ENCODE measurements at places on chromosomes 3 and 15.

DNA sequence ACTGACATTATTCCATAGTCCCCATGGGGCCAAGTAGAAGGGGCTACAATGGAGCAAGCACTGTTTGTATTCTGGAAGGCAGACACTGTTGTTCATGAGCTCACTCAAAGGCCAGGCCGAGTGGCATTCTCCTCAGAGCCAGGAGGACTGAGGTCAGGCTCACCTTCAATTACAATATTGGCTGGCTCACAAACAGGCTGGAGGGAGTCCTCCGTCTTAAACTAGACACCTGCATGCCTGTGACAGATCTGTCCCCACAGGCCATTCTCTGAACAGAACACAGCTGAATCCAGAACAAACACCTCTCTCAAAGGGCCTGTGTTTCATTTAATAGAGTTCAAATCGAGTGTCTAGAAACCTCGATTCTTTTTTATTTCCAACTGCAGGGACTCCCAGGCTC, 347.4 kb upstream of the PPP2R3A start:
- no peak for DNase-seq

DNA sequence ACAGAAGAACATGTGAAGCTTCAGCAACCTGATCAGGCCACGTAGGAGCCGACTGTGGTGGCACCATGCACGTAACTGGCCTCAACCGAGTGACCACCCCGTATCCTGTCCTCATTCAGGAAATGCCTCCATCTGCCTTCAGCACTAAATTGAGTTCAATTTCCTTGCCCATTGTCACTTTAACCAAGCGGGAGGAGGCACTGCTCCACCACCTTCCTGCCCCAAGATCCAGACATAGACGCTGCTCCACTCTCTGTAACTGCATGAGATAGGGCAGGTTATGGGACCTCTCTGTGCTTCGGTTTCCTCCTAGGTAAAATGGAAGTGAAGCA, 80.1 kb upstream of the POMGNT2 start:
- no peak for DNase-seq

DNA sequence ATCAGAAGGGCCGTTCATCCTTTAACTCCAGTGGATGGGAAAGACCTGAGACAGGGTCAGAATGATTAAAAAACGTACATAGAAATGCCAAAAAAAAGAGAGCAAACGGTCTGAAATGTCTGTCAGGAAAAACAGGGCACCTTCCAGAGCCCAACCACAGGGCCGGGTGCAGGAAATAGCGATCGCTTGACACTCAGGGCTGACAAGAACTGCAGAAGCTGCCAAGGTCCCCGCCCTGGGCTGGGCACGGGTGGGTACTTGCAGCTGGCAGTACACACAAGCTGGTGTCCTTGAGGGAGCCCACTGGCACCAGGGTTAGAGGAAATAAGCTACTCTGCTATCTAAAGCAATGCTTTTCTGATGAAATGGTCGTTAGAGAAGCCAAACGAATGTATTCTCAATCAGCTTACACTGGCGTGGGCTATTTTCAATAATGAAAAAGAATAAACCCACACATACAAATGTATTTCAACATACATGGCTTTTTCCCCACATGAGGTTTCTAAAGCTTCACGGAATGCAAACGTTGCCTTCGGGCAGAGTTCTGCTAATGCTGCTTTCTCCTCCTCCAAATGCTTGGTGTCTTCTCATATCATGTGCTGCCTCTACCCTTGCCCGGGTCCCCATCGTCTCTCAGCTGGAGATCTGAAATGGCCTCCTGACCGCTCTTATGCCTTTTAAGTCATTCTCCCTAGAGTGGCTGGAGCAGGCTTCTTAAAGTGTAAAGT, 15.6 kb downstream of the FRMD4B start:
- DNase-seq, result peak; percentile 14

- no peak for DNase-seq
Observed at GRCh38 chr3:59519094-59519493, 469.3 kb upstream of the CFAP20DC start.

DNA sequence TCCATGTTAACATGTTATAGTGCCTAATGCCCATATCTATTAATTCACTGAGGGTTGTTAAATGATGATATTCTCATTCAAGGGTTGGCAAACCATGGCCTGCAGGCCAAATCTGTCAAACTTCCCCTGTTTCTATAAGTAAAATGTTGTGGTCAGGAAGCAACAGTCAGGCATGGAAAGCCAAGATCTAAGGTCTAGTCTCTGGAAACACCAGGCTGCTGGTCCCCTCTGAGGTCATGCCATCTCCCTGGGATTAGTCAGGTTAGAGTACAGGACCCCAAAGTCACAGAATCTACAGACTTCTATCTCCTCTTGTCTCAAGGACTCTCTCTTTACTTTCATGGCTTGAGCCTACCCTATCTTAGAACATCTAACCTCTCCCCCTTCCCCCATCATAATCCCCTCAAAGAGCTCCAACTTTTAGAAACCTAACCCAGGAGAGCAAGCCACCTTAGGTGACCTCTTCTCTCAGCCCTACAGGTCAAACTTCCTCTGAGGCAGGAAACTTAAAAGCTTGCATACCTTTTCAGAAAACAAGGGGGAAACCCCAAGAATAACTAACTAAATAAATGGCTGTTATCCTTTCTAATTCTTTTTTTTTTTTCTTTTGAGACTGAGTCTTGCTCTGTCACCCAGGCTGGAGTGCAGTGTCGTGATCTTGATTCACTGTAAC, 15.3 kb upstream of the HERC1 start:
- DNase-seq, result no peak

- no peak for DNase-seq
Observed at GRCh38 chr3:136937851-136938250, 19.9 kb upstream of the IL20RB start.

- DNase-seq, result no peak
Observed at GRCh38 chr3:168047190-168047795, 48.4 kb downstream of the GOLIM4 start.

GRCh38 chr3:4581498-4581897, 88.3 kb downstream of the ITPR1 start:
- no peak for DNase-seq

GRCh38 chr15:81155375-81156218, 21.5 kb downstream of the CFAP161 start:
- peak; percentile 14 for DNase-seq

DNA sequence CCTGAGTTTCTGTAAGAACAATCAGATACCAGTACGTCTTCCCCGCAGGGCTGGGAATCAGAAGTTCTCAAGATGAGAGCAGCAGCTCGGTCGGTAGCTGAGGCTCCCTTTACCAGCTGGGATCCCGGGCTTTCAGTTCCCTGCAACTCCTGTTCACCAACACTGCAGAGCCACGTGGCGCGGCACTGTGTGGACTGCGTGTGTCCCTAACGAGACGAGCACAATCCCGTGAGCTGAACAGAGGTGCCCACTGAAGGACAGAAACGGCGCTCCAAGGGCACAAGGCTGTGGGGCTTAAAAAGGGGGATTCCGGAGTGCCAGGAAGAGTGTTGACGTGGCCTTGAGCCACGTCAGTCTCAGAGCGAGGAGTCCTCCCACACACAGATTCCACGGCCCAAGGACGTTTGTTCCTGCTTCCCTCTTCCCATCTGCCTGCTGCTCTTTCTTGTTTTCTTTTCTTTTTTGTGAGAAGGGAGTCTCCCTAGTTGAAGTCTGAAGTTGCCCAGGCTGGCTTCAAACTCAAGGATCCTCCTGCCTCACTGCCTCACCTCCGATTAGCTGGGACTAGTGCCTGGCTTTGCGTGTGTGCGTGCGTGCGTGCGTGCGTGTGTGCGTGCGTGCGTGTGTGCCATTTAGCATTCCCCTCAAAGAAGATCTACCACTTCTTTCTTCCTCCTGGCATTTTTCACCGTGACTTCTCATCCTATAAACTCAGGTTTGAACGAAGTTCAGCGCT, 37.1 kb upstream of the RPL35A start:
- DNase-seq, result peak; percentile 2

DNA sequence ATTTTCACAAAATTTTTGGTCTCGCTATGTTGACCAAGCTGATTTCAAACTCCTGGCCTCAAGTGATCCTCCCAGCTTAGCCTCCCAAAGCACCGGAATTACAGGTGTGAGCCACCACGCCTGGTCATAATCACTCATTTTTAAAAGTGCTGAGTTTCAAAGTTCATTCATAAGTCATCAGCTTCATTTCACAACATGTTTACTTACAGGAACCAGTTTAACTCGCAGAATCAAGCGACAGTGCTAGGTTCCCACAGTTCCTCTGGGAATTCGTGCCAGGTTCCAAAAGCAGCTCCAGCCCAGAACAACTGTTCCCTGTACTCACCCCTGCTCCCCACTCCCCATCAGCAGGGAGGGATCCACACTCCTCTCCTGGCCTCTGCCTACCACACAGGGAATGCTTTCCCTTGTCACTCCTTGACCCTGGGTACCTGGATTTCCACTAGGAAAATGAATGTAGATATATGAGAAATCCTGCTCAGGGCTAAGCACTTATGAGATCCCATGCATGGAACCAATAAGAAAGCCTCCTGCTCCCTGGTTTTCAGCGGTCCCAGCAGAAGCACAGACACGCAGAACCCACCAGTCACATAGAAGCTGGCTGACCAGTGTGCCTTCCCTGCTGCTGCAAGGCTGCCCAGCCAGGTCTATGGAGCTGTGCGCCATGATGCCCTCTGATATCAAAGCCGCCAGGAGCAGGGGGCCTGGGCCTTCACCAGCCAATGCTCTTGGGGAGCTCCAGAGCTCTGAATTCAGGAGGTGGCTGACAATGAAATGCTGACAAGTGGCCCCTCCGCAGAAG, 72.3 kb downstream of the ITGB5 start:
- no peak for DNase-seq

DNA sequence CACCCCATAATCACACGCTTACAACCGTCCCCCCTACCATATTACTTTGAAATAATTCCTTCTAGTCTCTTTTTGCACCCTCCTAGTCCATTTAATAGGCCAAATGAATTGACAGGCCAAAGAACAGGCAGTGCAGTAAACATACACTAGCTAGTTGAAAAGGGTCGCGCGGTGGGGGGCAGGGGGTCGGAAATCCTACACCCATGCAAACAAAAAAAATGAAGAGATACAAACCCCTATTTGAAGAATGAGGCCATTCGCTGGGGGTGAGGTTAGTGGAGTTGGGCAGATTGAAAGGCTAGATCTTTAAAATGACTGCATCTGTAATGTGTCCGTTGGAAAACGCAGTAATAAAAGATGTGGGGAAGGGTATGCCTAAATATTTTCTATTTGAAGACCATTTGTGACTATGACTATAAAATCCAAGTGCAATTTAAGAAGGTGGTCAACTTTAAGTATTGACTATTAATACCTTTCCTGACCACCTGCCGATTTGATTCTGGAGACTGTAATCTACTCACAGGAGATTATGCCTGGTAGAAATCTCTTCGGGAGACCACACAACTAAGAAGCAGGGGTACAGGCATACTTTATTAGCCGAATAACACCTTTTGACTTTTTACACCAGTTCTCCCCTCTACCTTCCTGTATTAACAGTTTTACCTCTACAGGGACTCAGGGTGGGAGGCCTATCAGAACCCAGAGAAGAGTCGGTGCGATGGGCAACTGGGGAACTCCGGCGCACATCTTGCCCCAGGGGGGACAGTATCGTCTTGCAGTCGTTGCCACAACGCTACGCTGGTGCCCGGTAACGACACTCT, 762 bp upstream of the ARL6 start:
- DNase-seq, result no peak

GRCh38 chr3:142656575-142656974, 60.4 kb downstream of the PLS1 start:
- DNase-seq, result no peak

- DNase-seq, result no peak
Observed at GRCh38 chr3:197590313-197590962, 34.7 kb upstream of the BDH1 start.

DNA sequence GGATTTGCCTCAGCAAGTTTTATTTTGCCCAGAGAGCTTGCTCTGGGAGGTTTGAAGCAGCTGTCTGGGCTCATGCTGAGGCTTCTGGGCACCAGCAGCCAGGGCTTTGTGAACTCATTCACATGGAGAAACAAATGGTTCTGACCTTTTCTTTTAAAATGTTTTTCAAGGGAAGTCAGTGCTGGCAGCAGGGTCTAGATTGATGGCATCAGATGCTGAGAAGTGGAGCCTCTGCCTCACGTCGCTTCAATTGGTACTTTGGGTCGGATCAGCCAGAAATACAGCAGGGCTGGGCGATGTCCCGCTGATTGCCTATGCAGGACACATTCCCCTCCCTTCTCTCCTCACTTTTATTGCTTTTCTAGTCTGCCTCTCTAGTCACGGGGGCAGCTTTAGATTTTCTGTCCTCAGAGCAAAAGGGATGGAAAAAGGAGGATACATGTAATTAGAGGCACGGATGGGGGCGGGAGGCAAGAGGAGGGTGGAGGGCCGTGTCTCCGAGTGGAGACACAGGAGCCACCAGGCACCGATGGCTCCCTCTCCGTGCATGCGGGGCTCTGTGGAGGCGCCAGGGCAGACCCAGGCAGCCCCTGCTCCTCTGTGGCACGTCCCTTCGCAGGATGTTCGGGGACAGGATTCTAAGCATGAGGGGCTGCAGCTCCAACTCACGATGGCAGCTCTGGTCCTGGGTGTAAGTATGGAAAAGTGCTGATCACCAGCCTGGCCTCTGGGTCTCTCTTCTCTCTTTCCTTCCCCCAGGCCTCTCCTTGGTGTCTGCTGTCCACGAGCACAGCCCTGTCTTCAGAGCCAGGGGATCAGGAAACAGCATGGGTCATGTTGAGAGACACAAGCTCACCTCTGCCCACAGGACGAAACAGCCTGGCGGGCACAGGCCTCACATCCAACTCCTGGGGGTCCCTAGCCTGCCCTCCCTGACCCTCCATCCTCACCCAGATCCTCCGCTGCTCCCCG, 116.1 kb downstream of the FAM43A start:
- DNase-seq, result no peak

- no peak for DNase-seq
Observed at GRCh38 chr15:47095833-47096232, 621.5 kb upstream of the SEMA6D start.

DNA sequence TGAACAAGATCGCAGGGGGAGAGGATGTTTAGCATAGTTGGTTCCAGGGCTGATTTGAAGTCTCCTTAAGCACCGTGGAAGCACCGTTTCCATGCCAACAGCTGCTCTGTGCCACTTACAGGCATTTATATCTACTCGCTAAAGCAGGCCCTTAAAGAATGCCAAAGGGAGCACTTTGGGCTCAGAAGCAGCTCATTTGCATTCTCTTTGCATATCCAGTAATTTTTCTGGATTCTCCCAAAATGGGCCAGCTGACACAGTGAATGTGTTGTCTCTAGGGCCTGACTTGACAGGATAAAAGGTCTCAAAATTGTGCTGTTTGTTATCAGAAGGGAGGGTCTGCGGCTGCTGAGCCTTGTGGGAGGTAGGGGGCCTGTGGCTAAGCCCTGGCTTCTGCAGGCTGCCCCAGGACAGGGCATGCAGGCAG, 138.6 kb downstream of the FBLN2 start:
- DNase-seq, result no peak

Data from activated CD4-positive, alpha-beta T cell treated with anti-CD3 and anti-CD28 coated beads for 4 hours (primary cell).